ENCODE measurements at places on chromosomes 11 and 22.

DNA sequence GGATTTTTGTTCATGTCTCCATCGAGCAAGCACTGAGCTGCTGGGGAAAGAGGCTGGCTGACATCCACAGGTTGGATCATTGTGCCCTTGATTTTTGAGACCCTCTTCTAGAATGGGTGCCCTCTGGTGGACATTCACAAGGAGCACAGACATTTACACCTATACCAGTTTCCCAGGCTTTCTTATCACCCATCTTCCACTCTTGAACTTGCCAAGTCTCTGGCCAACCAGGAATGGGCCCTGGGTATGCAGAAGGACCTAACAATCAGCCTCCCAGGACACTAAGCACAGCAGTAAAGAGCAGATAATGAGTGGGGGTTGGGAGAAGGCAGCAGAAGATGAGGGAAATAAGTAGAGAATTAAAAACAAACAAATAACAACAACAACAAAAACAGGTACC is 5.7 kb upstream of the INTS4 start:
- DNase-seq, result peak; percentile 31

DNA sequence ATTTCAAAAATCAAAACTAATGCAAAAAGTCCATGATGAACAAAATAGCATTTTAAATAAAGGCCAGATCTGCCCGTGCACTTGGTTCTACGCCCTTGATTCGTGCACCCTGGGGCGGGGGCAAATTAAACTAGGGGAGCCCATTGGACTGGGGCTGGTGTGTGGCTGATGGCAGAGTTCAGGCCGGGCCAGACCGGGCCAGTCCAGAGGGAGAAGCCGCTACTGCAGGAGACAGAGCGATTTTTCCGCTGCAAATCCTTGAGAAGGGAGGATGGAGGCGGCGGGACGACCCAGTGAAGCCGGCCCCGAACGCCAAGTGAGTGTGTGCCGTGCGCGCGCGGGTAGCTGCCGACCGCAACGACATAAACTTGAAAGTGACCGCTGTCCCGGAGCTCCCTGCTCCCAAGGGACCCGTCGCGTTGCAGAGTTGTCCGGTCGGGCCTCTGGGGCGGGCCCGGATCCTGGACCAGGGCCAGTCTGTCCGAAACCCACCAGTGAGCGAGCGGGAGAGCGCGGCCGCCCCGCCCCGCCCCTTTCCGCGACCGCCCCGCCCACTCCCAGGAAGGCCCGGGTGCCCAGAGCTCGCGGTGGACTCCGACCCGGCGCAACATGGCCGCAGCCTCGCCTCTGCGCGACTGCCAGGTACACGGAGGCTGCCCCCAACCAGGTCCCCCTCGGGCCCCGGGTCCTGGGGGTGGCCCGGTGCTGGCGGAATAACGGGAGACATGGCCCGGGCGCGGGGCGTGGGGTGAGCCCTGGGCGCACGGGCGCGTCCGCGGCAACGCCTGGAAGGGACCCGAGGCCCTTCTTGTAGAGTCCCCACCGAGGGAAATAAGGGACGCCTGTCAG is at the start of gene TTC38:
Gene TTC38, plus strand, starts transcription at position 578 of the 849 bp plus-strand sequence. Its CDS starts 32 bp downstream, at position 610.
- DNase-seq, result peak; percentile 59

GRCh38 chr11:78208257-78209165 is 19.8 kb downstream of the USP35 start:
- no peak for DNase-seq

DNA sequence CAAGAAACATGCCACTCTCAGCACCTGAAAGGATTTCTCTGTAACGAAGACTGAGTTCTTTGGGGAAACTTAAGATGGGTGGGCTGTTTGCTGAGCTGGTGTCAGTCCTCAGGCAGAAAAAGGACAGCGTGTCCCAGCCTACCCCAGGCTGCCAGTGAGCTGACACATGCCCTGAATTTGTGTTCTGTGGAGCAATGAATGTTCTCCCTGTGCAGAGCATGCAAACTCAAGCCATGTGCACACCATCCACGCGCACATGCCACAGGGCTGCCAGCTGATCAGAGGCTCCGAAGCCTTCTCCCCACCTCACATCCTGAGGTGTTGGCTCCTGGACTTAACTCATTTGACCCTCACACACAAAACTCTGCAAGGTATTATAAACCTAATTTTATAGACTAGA is 104.9 kb downstream of the KCNC1 start:
- DNase-seq, result no peak

- peak; percentile 35 for DNase-seq
Observed at GRCh38 chr11:59669611-59670009, 773 bp upstream of the PATL1 start.

Data from activated naive CD8-positive, alpha-beta T cell treated with anti-CD3 and anti-CD28 coated beads, Interleukin-2, amount 50 U/mL, for 24 hours (primary cell).